ENCODE measurements at places on chromosomes 11 and 22. TPM values are rescaled to one million over a fixed set of nuclear protein-coding genes. Genes with fewer than 3 reads are reported as not detected.
A peak's percentile ranks its signal among the peaks of the same experiment; 100 is the strongest.

GRCh38 chr11:73746701-73747100, 14.2 kb downstream of the RAB6A start:
- DNase-seq = no peak

GRCh38 chr11:46520971-46521745, 72.7 kb downstream of the AMBRA1 start:
- no peak for DNase-seq

DNA sequence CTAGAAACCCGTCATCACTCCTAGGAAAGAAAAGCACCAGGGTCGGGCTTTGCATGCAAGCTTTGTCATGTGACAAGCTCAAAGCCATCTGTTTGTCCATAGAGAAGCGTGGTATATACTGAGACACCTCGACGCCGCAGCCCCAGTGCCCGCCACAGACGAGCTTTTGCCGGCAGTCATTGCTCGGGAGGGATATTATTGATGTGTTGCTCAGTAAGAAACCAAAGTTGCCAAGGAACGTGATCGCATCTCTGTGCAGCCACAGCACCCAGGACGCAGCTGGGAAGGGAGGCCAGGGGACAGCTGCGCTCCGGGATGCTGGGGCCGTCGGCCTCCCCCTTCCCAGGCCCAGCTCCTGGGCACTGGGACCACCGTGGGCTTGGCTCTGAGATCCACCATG, 89.5 kb upstream of the KCNQ1OT1 start:
- DNase-seq = no peak

The MAPK8IP2 gene
- 0.14 TPM for polyA plus RNA-seq

- no peak for DNase-seq
Measured at GRCh38 chr11:119599864-119600541, 129.0 kb downstream of the NECTIN1 start.

GRCh38 chr11:61680622-61681221, 531 bp downstream of the DAGLA start:
- no peak for DNase-seq

The GGTLC2 gene
- polyA plus RNA-seq = not detected

- DNase-seq = peak; percentile 84
Measured at GRCh38 chr11:12746593-12747097, 72.4 kb downstream of the TEAD1 start.

DNA sequence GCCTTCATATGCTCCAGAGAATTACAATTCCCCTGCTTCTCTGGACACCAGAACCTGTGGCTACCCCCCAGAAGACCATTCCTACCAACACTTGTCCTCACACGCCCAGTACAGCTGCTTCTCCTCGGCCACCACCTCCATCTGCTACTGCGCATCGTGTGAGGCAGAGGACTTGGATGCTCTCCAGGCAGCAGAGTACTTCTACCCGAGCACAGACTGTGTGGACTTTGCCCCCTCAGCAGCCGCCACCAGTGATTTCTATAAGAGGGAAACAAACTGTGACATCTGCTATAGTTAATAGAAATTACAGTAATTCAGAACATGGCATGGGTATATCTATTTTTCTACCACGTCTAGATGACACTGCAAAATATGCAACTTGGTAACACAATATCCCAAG, 9.8 kb downstream of the POU2AF3 start:
- DNase-seq = no peak

The MPZL3 gene
- 0.06 TPM for polyA plus RNA-seq

GRCh38 chr11:114155116-114155515, 95.6 kb downstream of the ZBTB16 start:
- DNase-seq = no peak

- DNase-seq = no peak
Measured at GRCh38 chr22:39123751-39124581, 26.9 kb downstream of the APOBEC3H start.

- DNase-seq = no peak
Measured at GRCh38 chr11:134841411-134841810, 429.4 kb upstream of the B3GAT1 start.

The TOLLIP gene
- polyA plus RNA-seq = 24.3 TPM

DNA sequence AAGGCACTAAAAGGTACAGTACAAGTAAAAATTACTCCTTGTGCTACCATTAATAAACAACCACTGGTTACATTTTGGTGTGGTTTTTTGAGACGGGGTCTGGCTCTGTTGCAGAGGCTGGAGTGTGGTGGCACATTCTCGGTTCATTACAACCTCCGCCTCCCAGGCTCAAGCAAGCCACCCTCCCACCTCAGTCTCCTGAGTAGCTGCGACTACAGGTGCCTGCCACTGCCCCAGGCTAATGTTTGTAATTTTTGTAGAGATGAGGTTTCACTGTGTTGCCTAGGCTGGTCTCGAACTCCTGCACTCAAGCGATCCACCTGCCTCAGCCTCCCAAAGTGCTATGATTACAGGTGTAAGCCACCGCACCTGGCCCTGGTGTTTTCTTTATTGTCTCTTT, 20.8 kb downstream of the TAF1D start:
- DNase-seq = no peak

DNA sequence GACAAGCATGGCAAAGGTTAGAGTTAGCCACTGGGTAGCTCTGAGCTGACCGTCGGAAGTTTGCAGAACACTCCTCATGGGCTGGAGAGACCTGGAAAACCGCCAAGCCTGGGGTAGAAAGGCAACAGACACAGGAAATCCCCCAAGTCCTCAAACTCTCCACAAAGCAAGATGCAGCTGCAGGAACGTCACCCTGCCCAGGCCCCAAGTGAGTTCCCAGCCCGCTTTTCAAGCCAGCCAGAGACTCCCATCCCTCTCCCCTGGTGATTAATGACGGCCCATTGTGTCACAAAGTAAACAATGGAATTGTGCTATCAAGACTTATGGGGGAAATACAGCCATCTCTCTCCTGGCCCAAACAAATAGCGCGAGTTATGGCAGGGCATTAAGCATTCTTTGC, 633.0 kb downstream of the TBC1D22A start:
- no peak for DNase-seq

- no peak for DNase-seq
Measured at GRCh38 chr11:76863196-76863777, 2.6 kb downstream of the ACER3 start.

GRCh38 chr22:23243006-23243573, 62.8 kb downstream of the BCR start:
- DNase-seq = no peak

DNA sequence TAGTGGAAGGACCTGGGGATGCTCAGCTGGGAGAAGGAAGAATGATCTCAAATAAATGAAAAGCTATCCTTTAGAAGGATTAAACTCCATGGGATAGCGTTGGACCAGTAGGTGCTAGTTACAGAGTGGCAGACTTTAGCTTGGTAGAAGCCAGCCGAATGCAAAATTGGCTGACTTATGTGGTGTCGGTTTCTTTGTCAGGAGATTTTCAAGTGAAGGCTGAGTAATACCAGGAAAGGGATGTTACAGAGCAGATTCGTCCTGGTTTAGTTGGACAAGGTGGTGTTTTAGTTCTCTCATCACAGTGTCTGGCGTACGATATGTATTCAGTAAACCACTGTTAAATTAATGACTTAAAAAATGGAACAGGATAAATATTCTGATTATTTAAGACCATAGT, 26.0 kb downstream of the FDX1 start:
- no peak for DNase-seq

GRCh38 chr22:24214467-24215285, 30.2 kb downstream of the GGT5 start:
- no peak for DNase-seq

DNA sequence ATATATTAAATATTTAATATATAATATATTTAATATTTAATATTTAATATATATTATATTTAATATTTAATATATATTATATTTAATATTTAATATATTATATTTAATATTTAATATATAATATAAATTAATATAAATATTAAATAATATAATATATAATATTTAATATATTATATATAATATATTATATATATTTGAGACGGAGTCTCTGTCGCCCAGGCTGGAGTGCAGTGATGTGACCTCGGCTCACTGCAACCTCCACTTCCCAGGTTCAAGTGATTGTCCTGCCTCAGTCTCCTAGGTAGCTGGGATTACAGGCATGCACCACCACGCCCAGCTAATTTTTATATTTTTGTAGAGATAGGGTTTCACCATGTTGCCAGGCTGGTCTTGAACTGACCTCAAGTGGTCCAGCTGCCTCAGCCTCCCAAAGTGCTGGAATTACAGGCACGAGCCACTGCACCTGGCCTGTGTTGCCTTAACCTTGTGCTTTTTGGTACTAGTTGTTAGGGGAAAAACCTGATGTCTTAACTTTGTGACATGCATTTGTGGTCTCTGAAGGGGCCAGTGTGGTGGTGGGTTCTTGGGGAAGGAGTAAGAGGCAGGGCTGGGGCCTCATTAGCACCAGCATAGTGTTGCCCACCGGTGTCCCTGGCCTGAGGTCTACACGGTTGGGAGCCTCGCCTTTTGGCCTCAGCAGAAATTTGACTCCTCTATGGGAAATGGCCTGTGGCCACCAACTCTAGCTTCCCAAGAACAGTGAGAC, 16.6 kb downstream of the SEC14L3 start:
- no peak for DNase-seq

The NNMT gene
- 217 TPM for polyA plus RNA-seq

DNA sequence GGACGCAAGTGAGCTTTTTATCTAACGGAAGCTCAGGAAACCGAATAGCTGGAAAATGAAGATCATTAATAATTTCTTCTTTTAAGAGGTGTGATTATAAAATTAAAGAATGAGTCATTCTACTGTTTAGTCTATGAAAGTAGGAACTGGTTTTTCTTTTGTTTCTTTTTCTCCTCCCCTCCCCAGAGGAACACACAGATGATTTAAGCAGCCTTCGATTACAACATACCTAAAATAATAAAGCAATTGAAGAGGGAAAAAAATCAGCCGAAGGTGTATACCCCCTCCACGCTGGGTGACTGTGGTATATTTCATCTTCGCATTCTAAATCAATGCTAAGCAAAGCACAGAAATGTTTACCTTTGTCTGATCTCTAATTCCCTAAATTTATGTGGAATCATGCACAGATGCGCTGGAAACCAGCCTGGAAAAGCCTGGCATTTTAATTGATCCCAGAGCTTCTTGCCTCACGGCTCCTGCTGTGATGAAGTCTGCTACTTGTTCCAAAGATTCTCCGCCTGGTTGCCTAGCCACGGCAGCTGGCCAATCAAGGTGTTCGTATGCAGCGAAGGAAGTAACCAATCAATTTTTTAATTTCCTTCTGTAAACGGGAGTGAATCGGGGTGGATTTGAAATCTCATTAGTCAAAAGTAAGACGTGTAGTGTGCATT, 133.9 kb downstream of the FANCF start:
- DNase-seq = no peak

GRCh38 chr11:89405629-89406028, 85.5 kb downstream of the NOX4 start:
- DNase-seq = no peak

- no peak for DNase-seq
Measured at GRCh38 chr11:117096201-117096991, 1.8 kb downstream of the SIK3 start.

GRCh38 chr22:26674211-26675190, 17.1 kb downstream of the MIAT start:
- DNase-seq = no peak

DNA sequence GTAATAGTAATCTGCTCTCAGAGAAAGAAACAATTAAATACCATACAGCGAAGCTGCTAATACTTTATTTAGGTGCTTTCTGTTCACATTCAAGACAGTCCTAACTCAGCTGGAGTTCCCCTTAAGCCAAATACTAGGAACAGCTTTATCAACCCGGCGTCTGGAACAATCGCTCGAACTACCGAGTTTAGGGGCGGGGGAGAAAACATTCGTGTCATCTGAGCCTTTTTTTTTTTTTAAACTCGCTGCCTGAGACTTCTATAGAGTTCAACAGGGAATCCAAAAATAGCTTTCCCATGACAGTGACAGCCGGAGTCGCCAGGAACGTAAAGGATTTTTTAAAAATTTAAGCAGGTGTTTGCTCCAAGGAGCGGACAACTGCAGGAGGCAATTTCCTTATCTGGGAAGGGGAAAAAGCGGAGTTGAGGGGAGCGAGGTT, 852 bp downstream of the TRAF6 start:
- no peak for DNase-seq

The UPK3A gene
- not detected for polyA plus RNA-seq

DNA sequence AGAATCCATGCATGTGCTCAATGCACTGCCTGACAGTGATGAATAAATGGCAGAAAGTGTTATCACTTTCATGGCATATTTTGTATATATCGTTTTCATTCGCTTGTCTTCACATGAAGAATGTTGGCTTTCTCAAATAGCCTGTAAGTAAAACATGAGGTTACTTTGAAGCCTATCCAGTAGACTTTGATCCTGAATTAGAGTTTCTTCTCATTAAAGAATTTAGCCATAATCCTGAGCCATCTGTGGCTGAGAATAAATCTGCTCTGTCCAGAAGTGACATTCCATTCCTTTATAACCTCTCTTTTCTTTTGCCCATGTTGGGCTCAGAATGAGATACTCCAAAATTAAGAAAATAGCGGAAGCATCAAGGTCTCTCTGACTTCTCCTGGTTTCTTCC, 1071.7 kb upstream of the TENM4 start:
- no peak for DNase-seq

DNA sequence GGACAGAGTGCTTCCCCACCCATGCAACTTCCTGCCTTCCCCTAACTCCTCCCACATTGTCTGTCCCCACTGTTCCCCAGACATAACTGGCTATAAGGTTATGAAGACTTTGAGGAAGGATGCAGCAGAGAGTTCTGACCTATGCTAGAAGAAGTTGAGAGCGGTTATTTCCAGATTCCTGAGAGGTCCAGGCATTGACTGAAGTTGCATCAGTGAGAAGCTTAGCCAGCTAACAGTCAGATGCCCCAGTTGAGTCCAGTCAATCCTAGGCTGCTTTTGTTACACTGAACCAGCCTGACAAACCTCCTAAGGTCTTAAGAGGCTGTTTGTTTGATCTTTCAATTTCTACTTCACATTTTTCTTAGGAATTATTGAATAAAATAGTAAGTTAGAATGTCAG, 937.9 kb upstream of the CCDC90B start:
- no peak for DNase-seq

DNA sequence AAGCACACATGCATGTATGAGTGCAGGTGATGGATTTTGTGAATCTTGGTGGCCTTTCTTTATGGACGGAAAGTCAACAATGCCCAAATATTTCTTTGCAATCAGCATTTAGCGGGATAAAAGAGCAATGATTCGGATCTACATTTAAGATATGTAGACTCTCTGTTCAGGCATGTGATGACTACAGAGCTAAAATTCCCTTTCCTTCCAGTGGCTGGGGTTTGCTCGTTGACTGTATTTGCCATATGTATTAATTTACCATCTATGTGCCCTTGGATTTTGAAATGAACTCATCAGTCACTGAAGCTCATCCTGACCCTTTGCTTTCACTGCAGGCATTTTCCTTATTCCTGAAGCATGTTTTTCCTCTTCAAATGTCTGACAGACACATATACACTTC, 13.6 kb downstream of the BLID start:
- DNase-seq = no peak
